Kasumi-1 (cell line): ENCODE measurements at places on chromosomes 12 and 14.

DNA sequence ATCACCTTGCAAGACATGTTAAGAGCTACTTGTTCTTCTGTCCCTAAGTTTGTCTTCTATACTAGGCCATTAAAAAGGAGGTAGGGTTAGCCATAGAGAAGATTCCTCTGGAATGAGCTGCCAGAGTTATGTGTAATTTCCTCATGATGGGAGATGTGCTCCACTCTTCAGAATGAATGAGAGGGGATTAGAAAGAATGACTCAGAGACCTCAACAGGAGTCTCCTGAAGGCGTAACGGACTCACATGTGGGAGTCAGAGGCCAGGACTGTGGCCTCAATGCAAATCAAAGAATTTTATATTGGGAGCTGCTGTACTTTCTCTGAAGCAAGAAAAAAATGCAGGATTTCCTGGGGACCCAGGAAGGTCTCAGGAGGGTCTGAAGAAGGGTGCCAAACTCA is 87.8 kb upstream of the ATXN7L3B start:
- DNase-seq, result no peak

GRCh38 chr14:68270342-68270741 is 450.8 kb downstream of the RAD51B start:
- no peak for DNase-seq

GRCh38 chr14:67440513-67440912 is 28.5 kb upstream of the PLEK2 start:
- no peak for DNase-seq

DNA sequence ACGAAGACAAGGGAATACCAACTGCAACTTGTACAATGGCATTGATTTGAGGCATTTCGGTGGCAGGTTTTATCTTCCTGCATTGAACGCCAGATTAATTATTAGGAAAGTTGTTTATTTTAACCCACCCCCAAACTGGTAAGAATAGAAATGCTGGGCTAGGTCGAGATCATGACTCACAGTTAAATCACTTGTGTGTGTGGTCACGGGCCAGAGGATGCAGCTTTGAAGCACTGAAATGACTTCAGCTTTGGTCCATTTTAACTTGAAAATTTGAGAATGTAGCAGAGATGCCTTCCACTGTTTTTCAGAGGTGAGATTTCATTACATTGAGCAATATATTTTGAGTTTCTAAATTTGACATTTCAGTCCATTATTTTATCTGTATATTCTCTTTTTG is 23.6 kb upstream of the KCNH3 start:
- no peak for DNase-seq
